ENCODE measurements at places on chromosomes 1 and 21.

DNA sequence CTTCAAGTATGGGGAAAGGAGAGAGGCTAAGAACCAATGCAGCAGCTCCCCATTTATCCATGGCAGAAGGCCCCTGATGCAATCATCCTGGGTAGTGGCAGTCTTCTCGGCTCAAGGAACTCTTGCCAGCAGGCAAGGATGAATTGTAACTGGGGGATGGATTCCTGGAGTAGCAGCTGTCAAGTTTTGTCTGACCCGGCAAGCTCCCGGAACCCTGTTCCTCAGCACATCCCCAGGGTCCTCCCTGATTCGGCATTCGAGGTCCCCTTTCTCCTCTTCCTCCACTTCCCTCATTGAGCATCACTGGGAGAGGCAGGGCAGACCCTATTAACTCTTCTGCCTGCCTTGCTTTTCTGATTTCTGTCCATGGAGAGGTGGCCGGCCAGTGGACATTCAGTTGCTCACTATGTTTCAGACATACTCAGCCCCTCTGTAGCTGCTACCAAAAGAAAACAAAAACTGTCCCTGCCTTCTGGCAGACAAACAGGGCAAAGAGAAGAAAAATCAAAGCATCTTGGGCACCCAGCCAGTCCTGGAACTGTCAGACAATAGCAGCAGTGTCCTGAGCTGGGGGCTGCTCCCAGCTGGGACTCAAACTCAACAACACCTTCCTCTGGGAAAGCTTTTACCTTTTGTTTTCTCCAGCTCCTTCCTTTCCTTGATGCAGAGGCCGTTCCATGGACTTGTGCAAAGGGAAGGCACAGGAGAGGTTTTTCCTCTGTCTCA, 5.6 kb upstream of the PTCH2 start:
- no peak for DNase-seq

DNA sequence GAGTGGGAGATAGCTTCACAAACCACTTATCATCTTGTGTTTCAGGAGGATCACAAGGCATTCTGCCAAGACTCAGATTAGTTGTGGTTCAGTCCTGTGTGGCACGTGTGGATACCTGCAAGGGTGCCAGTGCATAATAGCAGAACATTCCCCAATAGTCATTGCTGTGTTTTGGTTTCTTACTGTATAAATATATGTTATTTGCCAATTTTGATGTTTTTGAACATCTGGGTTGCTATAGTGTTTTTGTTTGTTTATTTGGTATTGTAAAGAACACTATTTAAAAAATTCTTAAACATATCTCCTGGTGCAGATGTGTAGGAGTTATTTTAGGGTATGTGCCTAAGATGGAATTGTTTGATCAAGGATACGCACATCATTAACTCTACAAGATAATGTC, 5.4 kb upstream of the NTMT2 start:
- DNase-seq, result no peak

DNA sequence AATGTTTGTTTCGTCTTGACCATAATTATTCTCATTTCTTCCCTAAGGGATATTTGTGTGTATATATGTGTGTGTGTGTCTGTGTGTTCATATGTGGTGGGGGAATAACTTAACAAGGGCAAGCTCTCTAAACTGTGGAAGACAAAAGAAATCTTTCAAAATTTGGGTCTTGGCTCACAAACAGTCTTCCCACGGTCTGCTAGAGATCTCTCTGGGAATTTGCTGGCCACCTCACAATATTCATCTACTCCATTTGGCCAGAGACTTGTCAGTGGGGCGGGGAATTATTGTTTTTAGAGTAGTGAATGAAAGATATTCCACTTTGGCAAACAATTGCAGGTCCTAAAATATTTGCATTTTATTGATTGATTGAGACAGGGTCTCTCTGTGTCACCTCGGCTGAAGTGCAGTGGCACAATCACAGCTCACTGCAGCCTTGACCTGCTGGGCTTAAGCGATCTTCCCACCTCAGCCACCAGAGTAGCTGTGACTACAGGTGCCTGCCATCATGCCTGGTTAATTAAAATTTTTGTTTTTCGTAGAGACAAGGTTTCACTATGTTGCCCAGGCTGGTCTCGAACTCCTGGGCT, 8.0 kb upstream of the EIF2B3 start:
- DNase-seq, result no peak

DNA sequence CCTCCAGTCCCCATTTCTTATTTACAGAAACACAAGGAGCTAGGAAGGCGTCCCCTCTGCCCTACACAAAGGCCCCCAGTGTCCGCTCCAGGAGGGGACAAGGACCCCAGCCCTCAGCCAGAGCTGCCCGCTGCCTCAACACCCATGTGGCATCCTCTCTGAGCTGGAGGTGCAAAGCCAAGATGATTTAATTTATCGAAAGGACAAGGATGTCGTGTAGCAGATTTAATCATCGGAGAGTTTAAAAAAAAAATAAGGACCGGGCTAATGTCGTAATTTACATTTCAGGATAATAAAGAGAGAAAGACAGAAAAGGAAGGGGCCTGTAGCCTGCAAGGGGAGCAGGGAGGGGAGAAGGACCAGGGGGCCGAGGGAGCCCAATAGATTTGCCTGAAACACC, 68.3 kb upstream of the CASZ1 start:
- no peak for DNase-seq
